Activated CD4-positive, alpha-beta T cell treated with anti-CD3 and anti-CD28 coated beads for 36 hours (primary cell): ENCODE measurements at places on chromosomes 6 and 20. TPM values are rescaled to one million over a fixed set of nuclear protein-coding genes. Genes with fewer than 3 reads are reported as not detected.

DNA sequence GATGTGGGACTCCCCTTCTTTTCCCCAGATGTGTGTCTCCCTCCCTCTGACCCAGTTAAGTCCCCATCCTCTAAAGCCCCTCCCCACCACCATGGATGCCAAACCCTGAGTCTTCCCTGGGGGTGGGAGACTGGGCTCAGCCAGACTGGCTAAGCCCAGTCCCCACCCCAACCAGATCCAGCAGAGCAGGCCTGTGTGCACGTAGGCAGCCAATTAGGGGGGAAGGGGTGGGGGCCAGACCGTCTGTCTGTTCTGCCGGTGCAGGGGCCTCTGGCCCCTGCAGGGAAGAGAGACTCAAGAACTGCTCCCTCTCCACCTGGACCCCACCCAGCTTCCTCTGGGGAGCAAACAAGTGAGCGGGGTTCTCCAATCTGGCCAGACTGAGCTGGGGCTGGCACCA lies 605 bp downstream of the COX4I2 start:
- DNase-seq = no peak

DNA sequence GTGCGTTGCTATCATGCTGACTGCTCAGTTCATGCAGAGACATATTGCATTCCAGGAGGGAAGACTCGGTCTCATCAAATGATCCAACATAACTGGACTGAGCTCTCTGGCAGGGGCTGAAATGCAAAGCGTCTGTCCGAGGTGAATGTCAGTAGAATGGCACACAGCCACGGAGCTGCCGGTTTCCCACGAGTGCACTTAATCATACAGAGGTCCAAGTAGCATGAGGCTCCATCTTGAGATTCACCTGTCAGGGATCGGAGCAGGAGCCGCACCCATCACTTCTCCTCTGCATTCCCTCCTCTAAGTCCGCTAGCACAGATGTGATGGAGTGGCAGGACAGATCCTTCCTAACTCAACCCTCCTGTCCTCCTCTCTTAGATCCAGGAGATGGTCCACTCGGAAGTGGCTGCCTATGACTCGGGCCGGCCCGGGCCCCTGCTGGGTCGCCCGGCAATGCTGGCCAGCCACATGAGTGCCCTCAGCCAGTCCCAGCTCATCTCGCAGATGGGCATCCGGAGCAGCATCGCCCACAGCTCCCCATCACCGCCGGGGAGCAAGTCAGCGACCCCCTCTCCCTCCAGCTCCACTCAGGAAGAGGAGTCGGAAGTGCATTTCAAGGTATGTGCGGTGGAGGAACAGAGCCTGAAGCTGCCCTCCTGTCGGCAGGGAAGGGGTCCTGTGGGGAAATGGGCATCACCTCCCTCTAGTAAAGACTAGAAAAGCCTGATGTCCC lies 135.9 kb downstream of the JPH2 start:
- DNase-seq = no peak

- no peak for DNase-seq
Observed at GRCh38 chr6:149098700-149099276, 218.7 kb upstream of the TAB2 start.

The ARMC12 gene
- total RNA-seq = 3.0 TPM

The GJA1 gene
- total RNA-seq = 0.14 TPM
